HCEC 1CT (cell line): ENCODE measurements at places on chromosomes 11 and 22.

- DNase-seq = peak; percentile 56
Measured at GRCh38 chr11:57644748-57645688, 4.7 kb downstream of the YPEL4 start.

- peak; percentile 63 for DNase-seq
Measured at GRCh38 chr11:94553938-94554337, 10.2 kb downstream of the FUT4 start.

- peak; percentile 25 for DNase-seq
Measured at GRCh38 chr11:125165843-125166763, 1.6 kb downstream of the PKNOX2 start.

DNA sequence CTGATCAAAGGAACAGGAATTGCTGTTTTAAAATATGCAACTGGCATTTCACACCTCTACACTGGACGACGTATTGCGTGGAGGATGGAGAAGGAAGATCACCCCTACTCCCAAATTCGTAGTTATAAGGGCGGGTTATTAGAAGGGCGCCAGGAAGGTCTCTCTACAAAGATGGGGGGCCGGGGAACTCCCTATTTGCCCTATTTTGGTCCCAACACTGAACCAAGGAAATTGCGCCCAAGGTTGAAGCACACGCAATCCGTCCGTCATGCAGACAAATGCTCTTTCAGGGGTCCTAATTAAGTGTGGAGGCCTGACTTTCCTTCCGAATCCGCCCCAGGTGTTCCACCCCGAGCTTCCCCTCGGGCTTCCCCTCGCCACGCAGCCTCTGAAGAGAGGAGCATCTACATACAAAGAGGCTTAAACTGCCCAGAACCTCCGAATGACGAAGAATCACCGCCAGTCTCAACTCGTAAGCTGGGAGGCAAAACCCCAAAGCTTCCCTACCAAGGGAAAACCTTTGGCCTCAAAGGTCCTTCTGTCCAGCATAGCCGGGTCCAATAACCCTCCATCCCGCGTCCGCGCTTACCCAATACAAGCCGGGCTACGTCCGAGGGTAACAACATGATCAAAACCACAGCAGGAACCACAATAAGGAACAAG, 396 bp downstream of the NPAT start:
- DNase-seq = no peak

- peak; percentile 36 for DNase-seq
Measured at GRCh38 chr11:118633979-118634378, 26.6 kb downstream of the PHLDB1 start.

GRCh38 chr11:122671400-122671891, 15.9 kb downstream of the UBASH3B start:
- DNase-seq = no peak

GRCh38 chr11:90133560-90134477, 644 bp upstream of the NAALAD2 start:
- DNase-seq = no peak

DNA sequence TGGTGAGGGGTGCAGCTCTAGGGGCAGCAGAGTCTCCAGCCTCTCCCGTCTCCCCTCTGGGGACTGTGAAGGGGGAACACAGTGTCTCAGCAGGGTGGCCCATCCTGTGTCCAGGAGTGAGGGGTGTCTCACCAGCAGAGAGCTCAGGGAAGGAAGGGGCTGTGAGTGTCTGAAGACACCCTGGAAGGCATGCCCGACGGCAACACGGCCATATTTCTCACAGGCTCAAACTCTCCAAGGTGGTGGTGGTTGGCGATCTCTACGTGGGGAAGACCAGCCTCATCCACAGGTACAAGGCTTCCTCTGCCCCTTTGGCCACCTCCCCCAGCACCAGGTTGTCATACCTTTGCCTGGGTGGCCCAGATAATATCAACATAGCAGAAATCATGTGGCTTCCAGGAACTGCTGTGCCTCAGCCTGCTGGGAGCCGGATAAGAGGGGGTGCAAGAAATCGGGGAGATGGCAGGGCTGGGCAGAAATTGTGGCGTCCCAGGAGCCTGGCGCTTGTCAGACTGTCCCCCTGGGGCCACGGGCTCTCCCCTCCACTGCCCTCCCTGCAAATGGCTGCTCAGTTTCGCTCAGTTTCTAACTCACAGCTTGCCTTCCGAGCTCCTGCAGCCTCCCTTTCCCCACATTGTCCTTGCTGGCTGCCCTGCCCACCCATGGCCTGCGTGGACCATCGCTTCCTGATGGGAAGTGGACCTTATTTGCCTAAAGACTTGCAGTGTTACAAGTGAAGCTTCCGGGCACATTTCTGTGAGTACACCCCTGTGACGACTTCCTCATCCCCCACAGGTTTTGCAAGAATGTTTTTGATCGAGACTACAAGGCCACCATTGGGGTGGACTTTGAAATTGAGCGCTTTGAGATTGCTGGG, 7.2 kb downstream of the RAB36 start:
- DNase-seq = no peak

DNA sequence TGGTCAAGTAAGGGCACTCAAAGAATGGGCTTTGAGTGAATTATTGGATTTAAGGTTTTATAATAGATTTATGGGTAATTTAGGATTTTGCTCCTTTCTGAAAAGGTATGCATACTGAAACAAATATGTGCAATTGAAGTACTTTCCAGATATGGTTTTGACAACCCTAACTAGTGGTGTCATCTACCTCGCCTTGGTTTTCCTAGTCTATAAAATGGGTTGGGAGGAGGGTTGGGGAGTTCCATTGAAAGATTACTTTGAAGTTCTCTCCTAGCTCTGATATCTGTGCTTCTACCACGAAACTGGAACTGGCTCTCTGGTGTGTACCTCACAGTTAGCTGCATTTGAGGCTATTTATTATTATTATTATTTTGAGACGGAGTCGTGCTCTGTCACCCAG, 431 bp upstream of the SPTBN2 start:
- no peak for DNase-seq

- no peak for DNase-seq
Measured at GRCh38 chr11:64056213-64056785, 20.6 kb downstream of the FLRT1 start.

DNA sequence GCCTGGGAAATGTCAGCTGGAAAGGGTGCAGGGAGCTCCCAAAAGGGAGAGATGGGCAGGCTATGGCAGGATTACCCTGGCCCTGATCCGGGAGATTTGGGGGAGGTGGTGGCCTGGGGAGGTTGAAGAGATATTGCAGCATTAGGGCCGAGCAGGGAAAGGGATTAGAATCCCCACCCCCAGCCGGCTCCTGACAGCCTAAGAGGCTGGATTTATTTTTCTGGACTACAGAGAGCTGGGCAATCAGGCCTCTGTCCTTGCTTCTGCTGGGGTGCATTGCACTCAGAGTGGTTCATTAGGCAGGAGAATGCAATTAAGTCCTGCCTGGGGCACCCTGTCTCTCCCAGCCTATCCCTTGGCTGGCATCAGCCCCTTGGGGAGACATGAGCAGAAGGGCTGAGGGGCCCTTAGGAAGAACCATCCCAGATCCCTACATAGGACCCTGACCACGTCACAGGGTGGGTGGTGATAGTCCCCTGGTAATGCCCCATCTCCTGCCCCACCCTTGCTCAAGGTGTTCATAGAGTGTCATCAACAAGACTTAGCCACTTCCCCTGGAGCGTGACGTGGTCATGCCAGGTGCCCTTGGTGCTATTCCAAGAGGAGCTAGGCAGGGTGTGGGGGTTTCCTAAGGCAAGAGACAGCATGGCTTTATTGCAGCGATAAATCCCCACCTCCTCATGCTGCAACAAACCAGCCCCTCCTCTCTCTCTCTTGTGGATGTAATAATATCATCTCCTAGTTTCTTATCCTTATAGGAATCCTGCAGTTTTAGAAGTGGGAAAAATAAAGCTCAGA, 38.4 kb upstream of the KLHL35 start:
- no peak for DNase-seq

GRCh38 chr22:39142088-39142680, 10.3 kb downstream of the CBX7 start:
- DNase-seq = no peak

DNA sequence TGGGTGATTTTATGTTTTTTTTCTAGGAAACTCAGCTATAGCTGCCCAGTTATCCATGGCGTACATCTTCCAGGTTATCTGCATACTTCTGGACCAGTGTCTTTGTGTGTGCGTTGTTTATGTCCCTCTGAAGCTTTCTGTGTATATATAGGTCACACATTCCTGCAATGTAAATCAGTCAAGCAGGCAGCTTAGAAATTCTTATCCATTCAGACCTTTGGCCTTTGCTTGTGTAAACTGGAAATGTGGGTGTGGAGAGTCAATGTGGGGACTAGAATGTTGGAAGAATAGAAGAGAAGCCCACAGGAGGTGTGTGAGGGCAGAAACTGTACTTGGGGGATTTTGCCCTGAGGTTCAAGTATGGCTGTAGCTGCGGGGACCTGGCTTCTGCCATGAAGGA, 51.7 kb downstream of the BARX2 start:
- DNase-seq = no peak

- no peak for DNase-seq
Measured at GRCh38 chr22:44577391-44578109, 79.5 kb upstream of the RTL6 start.

DNA sequence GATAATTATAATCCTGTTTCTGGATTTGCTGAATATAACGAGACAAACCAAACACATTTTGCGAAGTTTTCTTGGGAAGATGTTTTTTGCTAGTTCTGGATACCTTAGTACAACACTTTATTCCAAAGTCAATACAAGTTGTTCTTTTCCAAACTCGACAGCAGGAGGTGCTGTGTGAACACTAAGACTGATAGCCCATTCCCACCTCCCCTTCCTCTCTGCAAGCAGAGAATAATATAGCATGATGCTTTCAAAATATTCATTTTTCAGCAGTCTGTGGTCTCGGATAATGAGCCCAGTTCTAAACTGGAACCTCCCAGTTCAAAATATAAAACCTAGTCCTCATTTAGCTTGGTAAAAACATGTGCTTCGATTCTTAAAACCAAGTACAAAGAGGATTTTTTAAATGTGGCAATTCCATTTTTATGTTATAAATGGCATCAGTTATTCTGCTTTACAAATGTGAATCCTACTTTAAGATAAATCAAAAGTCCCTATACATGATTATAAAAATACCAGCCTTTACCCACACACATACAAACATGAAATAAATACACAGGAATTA, 129.1 kb downstream of the DCDC1 start:
- DNase-seq = peak; percentile 15

- no peak for DNase-seq
Measured at GRCh38 chr11:73406131-73406530, 29.9 kb downstream of the RELT start.

DNA sequence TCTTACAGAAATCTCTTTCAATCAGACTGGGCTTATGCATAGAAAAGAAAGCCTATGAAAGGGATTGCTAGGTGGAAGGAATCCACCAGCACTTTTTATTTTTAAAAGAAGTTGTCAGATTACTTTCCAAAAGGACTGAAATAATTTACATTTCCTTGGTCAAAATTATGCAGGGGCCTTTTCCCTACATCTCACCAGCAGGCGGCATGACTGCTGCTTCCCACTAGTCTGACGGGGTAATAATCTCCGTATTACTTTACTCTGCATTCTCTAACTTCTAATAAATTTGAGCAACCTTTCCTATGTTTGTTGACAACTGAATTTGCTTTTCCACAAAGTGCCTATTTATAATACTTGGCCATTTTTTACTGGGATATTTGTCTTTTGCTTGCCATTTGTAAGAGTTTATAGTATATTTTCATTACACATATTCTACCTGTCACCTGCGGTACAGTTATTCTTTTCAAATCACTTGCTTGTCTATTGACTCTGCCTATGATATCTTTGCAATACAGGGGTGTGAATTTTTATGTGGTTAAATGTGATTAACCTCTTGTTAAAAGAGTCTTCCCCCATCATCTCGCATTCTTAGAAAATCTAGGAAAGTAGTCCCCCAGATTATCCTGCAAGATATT, 51.9 kb upstream of the USP47 start:
- DNase-seq = no peak

GRCh38 chr11:26742966-26743365, 21.1 kb upstream of the SLC5A12 start:
- no peak for DNase-seq

GRCh38 chr22:25348391-25348790, 129.0 kb downstream of the CRYBB2 start:
- no peak for DNase-seq

- no peak for DNase-seq
Measured at GRCh38 chr22:20578192-20578591, 70.8 kb downstream of the MED15 start.

- peak; percentile 54 for DNase-seq
Measured at GRCh38 chr11:36254713-36255112, 34.5 kb downstream of the COMMD9 start.

DNA sequence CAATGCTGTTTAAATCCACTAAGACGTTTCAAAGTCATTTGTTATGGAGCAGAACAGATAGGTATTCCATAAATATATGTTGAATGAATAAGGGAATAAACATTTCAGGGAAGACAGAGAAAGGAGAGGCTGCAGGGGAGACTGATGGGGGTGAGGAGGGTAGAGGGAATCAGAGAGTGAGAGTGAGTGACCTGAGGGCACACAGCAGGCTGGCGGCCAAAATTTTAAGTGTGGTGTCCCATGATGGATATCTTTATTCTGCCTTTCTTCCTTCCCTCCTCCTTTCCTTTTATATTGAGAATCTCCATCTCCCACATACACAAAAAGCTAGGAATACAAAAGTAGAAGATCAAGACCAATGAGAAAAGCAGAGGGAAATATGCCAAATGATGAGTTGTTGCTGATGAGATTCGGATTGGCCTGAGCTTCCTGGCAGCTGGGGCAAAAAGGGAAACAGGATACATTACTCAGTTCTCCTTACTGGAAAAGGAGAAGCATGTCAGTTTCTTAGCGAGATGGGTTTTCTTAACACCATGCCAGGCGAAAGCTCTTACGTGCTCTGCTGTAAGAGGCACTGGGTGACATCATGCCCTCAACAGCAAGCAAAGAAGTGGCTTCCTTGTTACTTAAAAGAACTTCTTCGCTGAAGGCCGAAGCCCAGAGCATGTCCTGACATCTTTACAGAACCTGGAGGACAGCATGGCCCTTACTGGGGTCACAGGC, 11.2 kb upstream of the CYTH4 start:
- peak; percentile 36 for DNase-seq

DNA sequence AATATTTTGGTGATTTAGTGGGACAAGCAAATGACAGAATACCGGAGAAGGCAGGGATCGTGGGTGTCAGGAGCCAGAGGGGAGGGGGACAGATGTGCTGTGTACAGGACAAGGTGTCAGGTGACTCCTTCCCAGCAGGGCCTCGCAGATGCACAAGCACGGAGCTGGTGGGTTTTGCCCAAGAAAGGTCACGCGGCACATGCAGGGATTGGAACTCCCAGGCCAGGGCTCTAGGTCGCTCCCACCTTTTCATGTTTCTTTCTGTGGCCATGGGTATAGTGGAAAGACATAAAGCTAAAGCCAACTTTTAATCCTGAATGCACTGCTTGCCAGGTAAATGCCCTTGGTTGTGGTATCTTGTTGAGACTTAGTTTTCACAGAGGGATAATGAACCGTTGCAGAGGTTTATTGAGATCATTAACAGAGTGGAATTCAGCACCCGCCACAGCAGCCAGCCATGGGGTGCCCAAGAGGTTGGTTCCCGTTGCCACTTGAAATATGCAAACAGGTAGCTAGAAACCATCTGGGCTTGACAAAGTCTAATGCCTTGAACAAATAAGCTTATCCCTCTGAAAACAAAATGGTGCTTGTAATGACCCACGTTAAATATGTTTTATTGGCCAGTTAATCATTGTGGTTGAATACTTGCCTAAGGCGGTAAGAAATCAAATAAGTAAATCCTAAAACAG, 10.1 kb downstream of the C22orf23 start:
- no peak for DNase-seq

- DNase-seq = no peak
Measured at GRCh38 chr11:67310246-67311050, 7.1 kb downstream of the SSH3 start.

GRCh38 chr11:96075532-96075959, 151.6 kb upstream of the MTMR2 start:
- DNase-seq = no peak
